Left ventricle myocardium inferior (tissue), 1 donor: ENCODE measurements at places on chromosomes 12 and 14. TPM values are rescaled to one million over a fixed set of nuclear protein-coding genes. Genes with fewer than 3 reads are reported as not detected.

DNA sequence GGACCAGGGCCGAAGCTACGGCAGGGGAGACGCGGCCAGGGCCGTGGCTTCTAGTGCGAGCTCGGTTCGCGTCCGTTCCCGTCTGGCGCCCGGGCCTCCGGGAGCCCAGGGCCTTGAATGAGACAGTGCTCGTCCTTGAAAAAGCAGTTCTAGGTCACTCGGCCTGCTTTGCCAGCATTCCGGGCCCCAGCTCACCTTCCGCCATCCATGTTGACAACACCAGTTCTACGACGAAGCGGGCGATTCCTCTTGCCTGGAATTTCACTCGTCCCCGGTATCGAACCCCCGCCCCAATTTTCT is 4.5 kb downstream of the OR10AD1 start:
- DNase-seq, result peak; percentile 53

DNA sequence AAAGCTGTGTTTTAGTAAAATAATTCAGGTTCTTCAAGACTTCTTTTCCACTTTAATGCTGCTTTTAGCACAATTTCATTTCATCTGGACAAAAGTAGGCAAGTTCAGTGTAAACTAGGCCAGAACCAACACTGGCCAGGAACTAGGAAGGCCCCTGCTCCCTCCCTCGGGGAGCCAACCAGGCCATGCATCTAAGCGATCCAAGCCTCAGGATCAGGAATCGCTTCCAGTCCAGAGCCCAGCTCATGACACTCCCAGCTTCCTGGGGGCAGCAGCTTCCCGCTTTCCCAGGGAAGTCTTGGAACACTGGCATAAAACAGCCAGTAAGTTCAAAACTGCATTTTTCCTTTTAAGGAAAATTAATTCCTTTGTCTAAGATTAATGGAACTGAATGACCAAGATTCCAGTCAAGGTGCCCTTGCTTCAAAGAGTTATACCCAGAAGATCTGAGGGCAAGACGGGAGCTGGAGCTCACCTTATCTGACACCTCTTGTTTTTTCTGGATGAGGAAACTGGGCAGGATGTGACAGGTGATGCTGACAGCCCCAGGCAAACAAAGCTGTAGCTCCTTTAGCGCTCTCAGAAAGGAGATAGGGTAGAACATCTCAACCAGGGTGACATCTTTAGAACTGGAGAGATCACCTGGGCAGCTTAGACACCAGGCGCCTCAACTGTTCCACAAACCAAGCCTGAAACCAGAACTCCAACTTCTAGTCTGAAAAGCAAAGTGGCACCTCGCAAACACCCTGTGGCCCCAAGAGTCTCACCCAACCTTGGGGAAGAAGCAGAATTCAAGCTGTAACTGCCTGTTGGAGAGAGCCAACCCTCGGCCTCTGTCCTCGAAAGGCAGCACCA is 61.4 kb upstream of the PNMA1 start:
- no peak for DNase-seq

DNA sequence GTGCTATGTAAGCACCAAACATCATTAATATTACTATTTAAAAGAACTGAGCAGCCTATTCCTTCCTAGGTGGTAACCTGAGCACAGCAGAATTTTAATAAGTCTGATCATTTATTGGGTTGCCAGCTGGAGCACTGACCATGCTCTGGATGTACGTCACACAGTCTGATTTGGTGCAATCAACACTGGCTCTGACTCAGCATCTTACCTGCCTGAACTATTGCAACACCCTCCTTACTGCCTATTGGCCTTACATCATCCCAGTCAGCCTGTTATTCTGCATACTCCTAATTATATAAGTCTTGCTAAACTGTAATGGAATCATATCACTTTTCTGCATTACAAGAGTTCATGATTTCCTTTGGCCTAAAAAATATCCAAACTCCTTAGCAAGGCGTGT is 149.7 kb downstream of the PTPRO start:
- DNase-seq, result no peak

The REM2 gene
- not detected for total RNA-seq

DNA sequence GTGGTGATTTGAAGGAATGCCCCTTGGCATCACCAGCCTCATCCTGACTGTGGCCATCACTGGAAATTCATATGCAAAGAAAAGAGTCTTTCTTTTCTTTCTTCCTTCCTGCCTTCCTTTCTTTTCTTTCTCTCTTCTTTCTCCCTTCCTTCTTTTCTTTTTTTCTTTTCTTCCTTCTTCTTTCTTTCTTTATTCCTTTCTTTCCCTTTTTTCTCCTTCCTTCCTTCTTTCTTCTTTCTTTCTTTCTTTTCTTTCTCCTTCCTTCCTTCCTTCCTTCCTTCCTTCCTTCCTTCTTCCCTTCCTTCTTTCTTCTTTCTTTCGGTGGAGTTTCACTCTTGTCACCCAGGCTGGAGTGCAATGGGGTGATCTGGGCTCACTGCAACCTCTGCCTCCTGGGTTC is 58.0 kb upstream of the TMEM132D start:
- no peak for DNase-seq

GRCh38 chr14:58540749-58541632 is 96.8 kb upstream of the DACT1 start:
- DNase-seq, result no peak

- DNase-seq, result no peak
Observed at GRCh38 chr12:21913823-21914222, 27.4 kb downstream of the ABCC9 start.

The RECQL gene
- total RNA-seq, result 23.1 TPM

DNA sequence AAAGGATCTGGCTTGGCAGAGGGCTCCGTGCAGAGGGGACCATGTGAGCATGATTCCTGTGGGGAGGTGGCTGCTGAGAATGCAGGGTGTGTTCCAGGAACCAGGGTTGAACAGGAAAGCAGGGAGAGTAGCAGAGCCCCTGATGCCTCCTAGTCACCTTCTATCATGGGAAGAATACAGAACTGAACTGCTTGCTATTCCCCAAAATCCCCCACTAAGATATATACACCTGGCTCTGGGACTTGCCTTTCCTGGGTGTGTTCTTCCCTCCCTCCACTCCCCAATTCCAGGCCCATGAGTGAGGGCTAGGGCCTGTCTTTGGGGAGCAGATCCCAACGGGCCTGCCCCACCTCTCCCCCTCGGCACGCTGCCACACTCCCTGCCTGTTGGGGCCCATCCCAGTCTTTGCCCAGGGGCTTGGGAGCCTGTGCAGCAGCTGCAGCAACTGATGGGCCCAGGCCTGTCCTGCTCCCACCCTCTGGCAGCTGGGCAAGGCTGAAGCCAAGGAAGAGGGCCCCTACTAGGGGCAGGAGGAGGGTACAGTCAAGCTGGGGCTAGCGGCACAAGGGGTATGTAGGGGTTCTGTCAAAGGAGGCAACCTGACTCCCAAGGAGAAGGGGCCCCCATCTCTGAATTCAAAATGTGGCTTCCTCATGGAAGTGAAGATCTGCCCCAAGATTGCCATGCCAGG is 3.2 kb downstream of the AJUBA start:
- no peak for DNase-seq

- no peak for DNase-seq
Observed at GRCh38 chr12:117293510-117293909, 67.9 kb downstream of the NOS1 start.

The MORN3 gene
- total RNA-seq, result not detected

DNA sequence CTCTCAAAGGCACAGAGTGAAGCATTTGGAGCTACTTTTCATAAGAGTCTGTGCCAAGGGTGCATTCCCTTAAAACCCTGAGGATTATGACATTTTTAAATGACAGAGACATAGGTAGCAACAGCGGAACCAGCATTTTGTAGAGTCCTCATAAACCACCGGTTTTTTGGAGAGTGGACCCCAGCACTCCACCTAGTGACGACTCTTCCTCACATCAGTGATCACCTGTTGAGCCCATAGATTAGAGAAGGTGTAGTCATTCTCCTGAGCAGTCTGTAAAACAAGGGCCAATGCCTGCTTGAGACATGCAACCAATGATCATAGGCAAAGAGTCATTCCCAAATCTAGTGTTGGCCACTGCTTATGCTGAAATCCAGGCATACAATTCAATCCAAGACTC is 399.1 kb downstream of the GXYLT1 start:
- DNase-seq, result no peak

The C14orf39 gene
- not detected for total RNA-seq

DNA sequence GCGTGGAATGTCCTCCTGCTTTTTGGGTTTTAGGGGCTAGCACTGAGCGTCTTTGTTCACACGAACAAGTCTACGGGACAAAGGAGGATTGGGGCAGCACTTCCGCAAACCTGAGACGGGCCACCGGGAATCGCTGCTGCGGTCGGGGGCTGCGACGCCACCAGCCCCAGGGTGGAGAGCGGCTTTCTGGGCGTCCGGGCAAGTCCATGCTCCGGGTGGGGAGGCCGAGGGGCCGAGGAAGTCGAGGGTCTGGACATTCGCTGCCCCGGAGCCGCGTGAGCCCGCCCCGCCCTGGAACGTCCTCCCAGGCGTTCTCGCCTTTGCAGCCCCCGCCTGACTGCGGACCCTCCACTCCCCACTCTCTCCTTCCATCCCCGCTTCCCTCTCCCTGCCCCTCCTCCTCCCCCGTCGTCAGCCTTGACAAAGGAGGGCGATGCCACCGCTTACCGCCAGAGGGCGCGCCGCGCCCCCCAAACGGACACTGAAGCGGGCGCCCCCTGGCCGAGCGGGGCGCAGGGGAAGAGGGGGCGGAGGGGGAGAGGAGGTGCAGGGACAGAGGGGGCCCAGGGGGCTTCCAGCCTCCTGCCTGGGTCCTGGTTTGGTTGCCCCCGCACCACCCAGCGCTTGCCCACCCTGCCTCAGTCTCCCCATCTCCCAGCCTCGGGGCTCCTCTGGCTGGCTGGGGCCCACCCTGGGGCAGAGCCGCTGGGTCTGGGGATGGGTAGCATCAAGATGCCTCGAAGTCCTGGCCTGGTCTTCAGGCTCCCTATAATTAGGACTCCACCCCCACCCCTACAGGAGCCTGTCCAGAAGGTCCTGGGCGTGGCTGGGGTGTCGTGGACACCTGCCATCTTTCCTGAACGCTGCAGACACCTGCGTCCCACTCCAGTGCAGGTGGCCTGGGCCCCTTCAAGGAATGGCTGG is 39.1 kb upstream of the INF2 start:
- peak; percentile 70 for DNase-seq

GRCh38 chr12:49294086-49294803 is 702 bp upstream of the PRPH start:
- no peak for DNase-seq

DNA sequence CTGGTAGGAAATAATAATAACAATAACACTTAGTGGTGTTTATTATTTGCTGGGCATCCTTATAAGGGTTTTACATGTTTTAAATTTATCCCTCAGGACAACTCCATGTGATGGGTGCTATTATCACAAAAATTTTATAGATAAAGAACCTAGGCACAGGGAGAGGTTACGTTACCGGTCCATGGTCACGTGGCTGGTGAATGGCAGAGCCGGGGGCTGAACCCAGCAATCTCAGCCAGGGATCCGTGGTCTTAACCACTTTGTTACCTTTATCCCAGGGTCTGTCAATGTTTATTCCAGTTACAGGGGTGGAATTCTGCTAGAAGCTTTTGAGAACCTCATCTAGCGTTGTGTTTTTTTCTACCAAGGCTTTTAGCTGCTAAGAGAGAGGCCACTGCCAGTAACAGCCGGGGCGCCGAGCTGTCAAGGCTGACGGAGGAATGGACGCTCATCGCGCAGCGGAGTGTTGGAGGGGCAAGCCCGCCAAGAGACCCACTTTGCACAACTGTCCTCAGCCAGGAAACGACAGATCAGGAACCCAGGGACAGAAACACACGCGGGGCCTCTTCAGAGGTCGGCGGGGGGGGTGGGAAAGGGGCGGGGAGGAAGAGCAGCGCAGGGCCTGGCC is 418 bp downstream of the AMN1 start:
- DNase-seq, result no peak

DNA sequence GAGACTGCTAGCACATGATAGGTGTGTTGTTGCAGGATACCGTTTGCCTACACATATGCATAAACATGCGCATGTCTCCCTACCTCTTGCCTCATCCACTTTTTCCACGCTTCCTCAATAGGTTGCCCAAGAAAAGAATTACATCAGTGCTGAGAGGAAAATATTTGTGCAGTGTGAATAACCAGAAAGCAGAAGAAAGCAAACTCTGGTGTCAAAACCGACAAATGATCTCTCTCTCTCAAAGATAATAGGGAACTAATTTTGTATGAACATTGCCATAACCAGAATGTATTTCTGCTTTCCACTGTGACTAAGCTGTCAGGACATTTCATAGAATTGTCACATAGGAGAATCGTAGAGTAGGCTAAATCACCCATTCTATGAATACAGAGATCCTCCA is 1.3 kb downstream of the CLEC7A start:
- DNase-seq, result no peak

- DNase-seq, result no peak
Observed at GRCh38 chr14:79021766-79022165, 851.6 kb downstream of the NRXN3 start.

The KRT3 gene
- not detected for total RNA-seq

- no peak for DNase-seq
Observed at GRCh38 chr14:49895480-49895879, 2.6 kb downstream of the ARF6 start.

GRCh38 chr12:15627995-15628945 is 160.9 kb downstream of the EPS8 start:
- no peak for DNase-seq

The KRT81 gene
- total RNA-seq, result not detected

The NR1H4 gene
- total RNA-seq, result not detected

The HOXC10 gene
- not detected for total RNA-seq

The CCDC184 gene
- total RNA-seq, result 1.0 TPM

The EML5 gene
- total RNA-seq, result 0.36 TPM

The DPF3 gene
- 37.7 TPM for total RNA-seq

DNA sequence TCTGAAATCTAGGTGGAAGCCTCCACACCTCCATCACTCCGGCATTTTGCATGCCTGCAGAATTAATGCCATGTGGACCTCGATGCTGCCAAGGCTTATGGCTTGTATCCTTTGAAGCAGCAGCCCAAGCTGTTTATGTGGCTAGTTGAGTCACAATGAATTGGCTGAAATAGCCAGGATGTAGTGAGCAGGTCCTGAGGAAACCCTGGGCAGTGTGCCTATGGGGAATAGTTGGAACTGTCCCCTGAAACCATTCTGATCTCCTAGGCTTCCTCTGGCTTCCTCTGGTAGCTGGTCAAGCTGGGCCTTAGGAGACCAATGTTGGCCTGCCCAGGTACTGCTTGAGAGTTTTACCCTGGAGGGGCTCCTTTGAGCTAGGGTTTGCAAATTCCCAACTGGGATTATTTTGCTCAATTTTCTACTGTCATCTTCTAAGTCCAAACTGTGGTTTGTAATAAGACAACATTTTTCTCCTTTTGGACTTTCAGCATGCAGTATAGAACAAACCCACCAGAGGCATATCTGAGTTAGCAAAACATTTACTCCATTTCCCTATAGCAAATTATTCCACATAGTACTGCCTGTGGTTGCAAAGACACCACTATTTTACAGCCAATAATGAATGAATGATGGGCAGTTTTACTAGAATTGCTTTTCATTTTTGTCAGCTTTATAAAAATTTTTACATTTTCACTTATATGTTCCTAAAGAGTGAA is 85.1 kb upstream of the AMIGO2 start:
- no peak for DNase-seq
